ENCODE measurements at places on chromosomes 3 and 15.

DNA sequence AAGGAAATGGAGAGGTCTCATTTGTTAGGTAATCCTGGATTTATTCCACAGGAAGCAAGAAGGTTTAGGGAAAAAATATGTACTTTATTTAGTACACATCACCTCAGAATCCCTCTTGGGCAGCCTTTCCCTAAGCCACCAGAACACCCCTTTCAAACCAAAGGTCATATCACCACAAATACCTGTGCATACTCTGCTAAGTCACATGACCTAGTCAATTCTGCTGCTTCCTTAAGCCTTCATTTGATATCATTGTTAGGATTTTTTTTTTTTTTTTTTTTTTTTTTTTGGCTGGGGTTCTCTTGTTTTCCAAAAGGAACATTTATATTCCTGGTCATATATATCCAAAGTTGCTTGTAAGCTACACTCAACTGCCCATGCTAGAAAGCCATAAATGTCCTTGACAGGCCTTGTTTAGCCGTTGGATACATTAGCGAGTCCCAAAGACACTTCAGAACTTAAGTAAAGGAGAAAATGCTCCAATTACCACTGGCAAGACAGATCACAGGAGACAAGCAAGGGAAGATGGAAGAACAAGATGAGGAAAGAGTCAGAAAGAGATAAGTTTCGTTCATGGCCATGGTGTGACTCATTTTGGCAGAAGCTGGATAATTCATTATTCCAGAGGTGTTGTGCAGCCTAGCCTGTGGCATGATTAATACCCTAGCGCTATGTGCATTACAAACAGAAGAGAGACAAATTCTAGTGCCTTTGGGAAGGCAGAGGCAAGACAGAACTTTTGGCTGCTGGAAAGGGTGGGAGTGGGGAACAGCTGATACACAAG lies 155.6 kb upstream of the SLC2A2 start:
- DNase-seq: no peak

GRCh38 chr15:99057697-99058420 lies 47.0 kb upstream of the SYNM start:
- no peak for DNase-seq

DNA sequence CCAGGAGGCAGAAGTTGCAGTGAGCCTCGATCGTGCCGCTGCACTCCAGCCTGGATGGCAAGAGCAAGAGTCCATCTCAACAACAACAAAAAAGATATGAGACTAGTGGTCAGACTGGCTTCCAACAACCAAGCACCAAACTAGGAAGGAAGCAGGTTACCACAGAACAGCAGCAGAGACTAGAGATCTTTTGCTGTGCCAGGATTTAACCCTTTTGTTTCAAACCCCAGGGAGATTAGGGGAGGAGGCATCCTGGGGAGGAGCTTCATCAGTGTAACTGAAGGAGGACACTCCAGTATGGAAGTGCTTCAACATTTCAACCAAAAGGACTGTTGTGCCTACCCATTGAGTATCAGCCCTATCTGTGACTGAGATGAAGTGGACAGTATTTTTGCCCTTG lies 240.3 kb downstream of the ZIC1 start:
- no peak for DNase-seq

DNA sequence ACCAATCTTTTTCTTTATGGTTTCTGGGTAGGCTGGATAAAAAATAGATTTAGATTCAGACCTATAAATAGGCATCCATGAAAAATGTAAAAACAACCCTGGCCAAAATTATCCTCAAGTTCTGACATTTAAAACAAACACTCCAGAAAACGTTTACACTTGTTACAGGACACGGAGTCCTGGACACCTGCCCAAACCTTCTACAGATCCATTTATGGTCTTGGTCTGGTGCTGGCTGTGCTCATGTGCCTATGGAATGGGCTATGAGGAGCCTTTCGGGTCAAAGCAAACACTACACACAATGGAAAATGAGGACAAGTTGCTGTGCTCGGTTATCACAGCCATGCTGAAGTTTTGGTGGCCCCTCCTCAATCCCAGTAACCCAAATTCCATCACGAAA lies 108.1 kb downstream of the PDZRN3 start:
- DNase-seq: no peak

DNA sequence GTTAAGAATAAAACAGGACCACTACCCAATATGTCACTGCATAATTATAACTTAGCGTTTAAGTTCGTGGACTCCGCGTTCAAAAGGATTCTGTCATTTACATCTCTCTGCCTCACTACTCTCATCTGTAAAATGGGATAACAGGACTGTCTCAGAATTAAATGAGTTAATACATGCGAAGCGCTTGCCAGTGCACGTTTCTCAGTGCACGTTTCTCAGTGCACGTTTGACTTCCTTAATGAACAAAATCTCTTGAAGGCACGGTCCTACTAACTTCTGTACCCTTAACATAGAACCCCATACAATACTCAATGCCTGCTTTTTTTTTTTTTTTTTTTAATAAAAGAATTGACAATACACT lies 499 bp downstream of the RABL3 start:
- no peak for DNase-seq

DNA sequence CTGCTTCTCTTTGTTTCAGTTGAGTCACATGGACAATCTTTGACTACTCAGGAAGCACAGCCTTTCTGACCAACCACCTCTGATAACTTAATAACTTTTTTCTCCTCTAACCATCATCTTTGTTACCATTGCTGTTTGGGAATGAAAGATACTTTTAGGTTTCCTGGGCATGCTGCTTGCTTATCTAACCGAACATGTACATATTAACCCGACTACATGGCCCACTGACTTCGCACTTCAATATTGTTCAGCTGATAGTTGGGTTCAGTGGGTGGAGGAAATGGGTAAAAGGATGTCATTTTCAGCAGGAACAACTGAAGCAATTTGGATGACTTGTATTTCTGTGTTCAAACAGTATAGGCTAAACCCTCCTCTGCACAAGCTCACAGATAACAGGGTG lies 214.3 kb downstream of the SQOR start:
- DNase-seq: no peak

All from activated T-cell treated with anti-CD3 and anti-CD28 coated beads for 24 hours (primary cell).